Activated CD4-positive, alpha-beta T cell treated with anti-CD3 and anti-CD28 coated beads, Interleukin-2, amount 50 U/mL, for 48 hours (primary cell): ENCODE measurements at places on chromosomes 1 and 21.

DNA sequence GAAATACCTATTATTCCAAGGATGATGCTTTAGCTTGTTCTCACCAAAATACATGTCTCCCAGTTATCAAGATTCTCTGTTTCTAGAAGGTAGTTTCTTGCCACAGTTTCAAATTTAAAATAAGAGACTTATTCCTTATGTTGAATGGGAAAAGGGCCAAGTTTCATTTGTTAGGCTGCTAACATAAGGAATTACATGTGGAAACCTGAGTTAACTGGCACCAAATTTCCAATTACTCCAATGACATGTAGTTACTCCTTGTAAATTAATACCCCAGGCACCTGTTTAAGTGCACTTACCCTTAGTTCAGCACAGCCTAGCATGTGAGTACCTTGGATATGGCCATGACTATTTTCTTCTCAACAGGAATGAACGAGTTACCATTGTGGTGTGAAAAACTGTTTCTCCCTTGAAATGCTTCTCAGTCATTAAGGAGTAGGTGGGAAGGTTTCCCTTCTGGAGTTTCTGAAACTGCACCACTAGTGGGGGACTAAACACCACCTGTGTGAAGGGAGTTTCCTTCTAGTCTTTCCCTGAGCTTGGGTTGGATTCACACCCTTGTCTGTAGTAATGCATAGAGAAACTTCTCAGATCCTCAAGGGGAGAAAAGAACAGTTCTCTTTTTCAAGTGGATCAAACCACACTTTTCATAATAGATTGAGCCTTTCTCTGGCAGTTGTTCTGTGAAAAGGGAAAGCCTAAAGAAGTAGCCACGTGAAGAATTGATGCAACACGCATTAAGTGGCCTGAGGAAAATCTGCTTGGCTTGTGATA lies 32.3 kb upstream of the LRRC8C start:
- DNase-seq, result no peak

- no peak for DNase-seq
Observed at GRCh38 chr1:36352125-36352909, 28.9 kb upstream of the EVA1B start.

DNA sequence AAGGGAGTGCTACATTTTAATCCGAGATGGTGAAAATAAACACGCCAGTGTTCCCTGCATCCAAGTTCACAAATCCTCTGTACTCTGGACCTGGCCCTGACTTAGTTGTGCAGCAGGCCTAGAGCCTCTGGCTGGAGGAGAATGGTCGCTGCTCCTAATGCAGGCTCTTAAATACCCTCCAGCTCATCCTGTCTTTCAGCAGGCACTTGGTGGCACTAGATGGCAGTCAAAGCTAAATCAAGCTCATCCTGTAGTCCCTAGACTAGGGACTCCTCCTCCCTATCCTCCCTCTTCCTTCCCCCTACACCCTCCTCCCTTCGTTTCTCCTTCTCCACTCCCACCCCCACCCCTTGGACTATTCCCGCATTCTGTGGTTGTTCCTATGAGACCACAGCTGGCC lies 41.6 kb upstream of the MTR start:
- no peak for DNase-seq

GRCh38 chr1:107457989-107458388 lies 317.1 kb downstream of the NTNG1 start:
- DNase-seq, result no peak

DNA sequence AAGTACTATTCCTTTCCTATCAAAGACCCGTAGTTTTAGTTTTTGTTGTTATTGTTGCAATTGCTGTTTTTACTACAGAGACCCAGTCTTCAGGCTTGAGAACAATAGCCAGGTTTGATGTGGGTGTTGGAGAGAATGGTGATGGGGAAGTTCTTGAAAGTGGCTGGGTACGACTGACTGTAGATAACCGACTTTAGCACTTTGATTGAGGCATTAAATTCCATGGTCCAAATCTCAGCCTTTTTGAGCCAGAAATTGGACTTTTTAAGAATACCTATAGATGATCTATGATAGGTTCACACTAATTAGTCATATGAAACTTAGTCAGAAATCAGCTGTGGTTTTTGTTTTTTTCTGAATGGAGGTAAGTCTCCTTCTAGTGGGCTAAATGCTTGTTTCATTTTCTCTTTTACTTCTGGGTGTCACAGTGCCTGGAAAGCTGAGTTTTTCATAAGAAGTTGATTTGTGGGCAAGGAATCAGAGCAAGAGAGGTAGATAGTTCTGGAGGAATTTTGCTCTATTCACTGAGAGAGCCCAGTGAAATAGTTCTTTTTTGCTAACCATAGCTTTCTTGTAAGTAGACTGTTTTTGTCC lies 2.8 kb downstream of the PPIH start:
- no peak for DNase-seq

- DNase-seq, result peak; percentile 81
Observed at GRCh38 chr1:1019122-1019999, 559 bp upstream of the AGRN start.

GRCh38 chr1:30140566-30140965 lies 582.8 kb downstream of the MATN1 start:
- no peak for DNase-seq

DNA sequence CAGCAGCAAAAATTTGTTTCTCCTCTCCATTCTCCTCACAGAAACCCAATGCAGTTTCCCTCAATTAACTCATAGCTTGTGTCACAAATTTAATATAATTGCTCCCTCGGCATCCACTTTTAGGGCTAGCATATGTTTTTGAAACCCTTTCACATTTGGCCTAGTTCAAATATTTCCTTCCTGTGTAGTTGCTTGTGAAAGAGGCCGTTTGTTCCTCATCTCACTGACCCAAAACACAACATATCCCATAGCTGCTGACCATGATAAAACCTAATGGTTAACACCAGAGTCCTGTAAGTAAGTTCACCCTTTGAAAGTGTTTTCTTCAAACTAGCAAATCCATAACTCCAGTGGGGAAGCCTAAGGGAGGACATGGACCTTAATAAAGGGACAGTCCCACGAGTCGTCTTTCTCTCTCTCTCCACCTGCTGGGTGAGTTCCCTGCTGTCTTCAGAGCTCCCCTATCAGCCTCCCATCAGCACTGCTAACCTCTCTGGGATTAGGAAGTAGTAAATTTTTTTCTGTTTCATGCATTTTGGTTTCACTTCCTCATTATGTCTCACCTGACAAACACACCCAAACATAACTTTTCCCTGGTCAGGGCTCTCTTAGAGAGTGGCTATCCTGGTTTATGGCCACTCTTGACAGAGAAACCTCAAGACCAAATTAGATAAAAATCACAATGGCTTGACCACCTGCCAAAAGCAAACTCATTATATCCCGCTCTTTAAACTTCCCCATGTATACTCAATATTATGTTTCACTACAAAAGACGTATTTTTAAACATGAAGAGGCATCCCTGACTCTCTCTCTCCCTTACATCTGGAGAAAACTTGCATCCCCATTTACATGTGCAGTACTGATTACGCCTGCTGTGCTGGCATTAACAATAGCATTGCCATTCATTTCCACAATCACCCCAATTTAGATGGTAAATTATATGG lies 177.7 kb upstream of the HP1BP3 start:
- DNase-seq, result no peak

DNA sequence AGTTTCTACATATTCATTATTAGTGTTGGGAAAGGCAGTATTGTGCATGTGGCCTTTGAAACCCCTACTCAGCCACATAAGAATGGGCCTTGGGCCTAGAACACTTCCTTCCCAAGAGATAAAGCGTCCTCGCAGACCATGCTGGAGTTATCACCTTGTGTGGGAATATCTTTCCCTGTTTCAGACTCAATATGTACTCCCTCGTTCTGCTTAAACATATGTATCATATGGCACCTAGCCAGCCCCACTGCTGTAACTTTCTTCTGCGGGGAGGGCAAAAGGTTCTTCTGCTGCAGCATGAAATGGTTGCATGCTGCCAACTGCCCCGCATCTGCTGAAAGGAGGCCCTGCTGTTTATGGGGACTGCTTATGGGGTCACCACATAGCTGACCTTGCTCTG lies 92.0 kb downstream of the CRB1 start:
- DNase-seq, result no peak

DNA sequence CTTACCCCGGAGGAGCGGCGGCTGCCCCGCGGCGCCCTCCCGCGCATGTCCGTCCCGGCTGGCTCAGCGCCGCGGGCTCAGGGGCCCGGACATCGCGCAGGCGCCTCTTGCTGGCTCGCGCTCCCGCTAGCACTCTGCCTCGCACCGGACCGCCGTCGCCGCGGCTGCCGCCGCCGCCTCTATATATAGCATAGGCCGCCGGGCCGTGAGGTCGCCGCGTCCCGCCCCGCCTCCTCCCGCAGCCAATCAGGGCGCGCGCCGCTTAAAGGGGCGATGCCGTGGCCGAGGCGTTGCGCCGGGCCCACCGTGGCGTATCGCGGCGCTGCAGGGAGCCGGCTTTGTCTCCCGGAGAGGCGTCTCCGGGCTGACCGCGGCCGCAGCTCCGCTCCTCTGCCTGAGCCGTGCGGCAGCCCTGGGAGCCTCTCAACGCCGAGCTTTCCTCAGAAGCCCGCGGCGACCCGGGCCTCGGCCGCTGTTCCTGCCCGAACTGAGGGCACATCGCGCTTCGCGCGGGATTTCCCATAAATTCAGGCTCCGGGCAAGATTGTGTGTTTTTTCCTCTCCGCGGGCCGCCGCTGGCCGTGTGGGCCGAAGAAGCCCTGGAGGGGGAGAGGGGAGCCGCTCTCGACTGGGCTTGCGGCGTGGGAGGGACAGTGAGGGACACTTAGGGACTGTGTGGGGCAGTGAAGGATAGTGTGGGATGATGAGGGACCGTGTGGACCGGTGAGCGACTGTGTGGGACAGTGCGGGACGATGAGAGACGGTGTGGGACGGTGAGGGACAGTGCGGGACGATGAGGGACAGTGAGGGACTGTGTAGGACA lies at the start of gene ERRFI1:
Gene ERRFI1 (minus strand): TSS at position 157 of the 823 bp plus-strand sequence. CDS start 10,690 bp downstream, outside the sequence.
- DNase-seq, result peak; percentile 89

DNA sequence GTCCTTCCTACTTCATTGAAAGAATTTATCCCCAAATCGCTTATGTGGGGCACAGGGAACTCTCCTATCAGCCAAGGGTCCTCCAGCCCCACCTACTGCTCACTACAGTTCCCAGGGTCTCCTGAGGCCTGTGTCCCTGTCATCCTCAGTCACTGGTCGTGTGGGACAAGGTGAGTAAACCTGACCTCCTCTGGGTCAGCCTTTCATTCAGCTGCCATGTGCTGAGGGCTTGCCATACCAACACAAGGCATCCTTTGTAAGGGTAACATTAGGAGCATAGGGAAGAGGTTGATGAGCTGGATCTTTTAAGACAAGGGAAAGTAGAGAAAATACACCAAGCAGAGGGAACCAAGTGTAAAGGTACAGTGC lies 11.2 kb upstream of the SNAPIN start:
- DNase-seq, result no peak

GRCh38 chr1:228088586-228089498 lies 6.3 kb downstream of the ARF1 start:
- DNase-seq, result no peak

DNA sequence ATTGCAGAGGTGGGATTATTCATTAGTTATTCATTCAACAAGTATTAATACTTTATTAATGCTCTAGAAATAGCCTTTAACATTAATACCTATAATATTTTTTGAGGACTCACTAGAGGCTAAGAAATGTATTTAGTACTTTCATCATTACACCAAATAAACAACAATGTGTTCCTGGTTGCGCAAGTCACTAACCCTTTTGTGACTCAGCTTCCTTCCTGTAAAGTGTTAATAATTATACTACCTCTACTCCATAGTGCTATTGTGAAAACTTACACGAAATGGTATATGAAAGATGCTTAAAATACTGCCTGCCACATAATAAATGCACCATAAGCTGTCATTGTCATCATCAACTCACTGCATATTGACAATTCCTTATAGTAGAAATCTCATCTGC lies 431.0 kb downstream of the DPYD start:
- no peak for DNase-seq

DNA sequence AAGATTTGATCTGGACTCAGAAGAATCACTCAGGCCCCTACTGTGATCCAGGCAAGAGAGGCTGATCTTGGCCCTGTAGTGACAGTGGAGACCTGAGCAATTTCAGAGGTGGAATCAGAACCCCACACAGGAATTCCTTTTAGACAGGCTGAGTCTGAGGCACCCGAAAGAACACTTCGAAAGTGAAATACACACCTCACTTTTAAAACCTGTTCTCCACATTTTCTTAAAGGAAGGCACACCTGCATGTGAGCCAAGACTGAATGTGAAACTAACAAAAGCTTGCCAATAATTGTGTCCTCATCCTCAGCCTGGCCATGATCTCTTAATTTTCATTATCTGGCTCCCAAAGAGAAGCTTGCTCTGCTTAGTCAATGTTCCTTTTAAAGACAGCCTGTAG lies 32.2 kb downstream of the SIPA1L2 start:
- no peak for DNase-seq

DNA sequence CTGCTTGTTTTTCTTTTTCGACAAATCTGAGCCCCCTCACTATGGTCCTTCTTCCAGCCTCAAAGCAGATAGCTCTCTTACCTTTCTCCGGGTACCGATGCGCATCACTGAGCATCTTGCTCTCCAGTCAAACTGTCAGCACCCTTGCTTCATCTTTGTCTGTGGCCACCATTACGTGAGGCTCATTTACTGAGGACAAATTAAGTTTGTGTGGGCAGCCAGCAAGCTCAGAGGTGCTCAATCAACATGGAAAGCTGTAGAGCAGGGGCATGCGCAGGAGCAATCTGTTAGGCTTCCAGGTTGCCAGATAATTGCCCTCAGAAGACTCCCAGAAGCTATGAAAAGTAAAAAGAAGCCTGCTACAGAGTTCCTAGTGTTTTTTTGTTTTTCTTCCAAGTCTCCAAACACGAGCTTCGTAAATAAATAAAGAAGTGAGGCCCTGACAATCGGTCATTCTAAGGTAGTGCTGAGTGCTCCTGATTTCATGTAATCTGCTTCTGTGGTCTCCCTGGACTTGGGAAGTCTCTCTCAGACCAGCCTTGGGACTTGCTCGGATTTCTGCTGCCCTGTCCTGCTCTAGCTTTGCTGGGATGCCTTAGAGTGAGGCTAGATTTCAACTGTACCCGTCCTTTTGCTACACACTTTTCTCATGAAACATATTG lies 1.8 kb downstream of the C1orf53 start:
- no peak for DNase-seq

DNA sequence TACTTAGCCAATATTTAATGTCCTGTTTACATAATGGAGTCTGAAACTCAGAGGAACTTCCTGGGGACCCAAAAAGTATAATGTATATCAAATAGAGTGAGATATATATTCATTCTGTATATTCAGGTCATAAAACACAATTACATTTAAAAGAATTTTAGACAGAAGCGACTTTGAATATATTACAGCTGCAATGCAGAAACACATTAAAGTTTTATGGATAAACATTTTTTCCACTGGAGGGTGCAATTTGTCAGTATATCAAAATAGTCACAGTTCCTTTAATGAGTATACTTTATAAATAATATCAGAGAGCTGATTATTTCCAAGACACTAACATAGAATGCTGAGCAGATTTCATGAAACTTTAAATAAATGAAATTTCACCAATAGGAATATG lies 43.9 kb upstream of the CRB1 start:
- no peak for DNase-seq
